Urothelium cell line (cell line): ENCODE measurements at places on chromosomes 12 and 14.

DNA sequence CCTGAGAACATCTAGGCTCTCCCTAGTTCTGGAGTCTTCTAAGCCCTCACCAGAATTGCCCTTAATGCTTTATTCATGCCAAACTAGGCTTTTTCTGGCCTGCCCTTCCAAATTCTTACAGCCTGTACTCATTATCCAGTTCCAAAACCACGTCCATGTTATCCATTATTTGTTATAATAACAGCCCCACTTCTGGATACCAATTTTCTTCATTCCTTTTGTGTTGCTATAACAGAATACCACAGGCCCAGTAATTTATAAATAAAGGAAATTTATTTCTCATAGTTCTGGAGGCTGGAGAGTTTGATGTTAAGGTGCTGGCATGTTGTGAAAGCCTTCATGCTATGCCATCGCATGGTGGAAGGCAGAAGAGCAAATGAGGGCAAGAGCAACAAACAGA is 68.0 kb upstream of the AMIGO2 start:
- DNase-seq = no peak

GRCh38 chr12:15050659-15051058 is 77.8 kb downstream of the PDE6H start:
- DNase-seq = peak; percentile 22

DNA sequence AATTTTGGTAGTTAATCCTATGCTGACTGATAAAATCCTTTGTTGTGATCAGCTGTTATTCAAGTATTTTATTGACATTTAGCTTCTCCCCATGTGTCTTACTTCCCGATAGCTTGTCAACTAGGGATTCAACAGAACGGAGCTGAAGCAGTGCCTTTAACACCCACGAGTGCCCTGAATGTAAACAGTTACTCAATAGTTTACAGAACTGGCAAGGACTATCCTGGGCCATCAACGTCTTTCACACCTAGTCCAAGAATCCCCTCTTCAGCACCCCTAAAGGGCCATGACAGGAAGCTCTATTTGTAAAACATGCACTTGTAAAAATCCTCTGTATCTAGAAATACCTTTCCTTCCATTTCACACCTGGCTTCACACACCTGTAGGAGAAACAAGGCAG is 45.3 kb downstream of the SETD3 start:
- no peak for DNase-seq

- DNase-seq = no peak
Observed at GRCh38 chr12:94128280-94128679, 20.1 kb upstream of the PLXNC1 start.

- no peak for DNase-seq
Observed at GRCh38 chr12:72209086-72209485, 63.1 kb upstream of the TRHDE start.

DNA sequence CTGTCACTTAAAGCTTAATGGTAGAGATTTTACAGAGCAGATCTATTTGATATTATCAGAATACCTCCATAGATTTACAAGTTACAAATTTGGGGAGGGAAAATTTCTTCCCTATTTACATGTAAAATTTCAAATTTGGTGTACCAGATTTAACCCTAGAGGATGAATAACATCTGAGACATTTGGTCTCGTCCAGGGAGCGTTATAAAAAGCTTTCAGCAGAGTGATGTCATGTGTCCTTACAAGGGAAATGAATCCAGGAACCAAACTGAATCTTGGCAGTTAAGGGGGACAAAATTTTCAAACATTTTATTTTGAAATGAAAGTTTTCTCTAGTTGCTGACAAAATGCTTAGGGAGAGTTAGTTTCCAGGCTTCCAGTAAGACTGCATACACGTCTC is 4.5 kb upstream of the CDK17 start:
- no peak for DNase-seq

DNA sequence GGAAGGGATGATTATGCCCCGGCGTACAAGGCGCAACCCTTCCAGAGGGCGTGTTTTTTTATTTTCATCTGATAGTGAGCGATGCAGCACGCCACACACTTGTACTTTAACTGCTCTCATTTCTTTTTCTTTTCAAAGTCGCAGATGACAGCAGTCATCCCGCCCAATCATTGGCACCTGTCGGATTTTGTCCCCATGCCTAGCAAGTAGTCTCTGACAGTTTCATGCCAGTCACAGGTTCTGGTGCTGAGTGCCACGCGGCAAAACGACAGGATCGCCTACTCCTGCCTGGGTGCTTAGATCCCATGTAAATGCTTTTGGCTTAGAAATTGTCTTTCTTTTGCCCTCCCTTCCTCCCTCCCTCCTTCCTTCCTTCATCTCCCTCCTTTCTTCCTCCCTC is 117.7 kb downstream of the GLT1D1 start:
- DNase-seq = no peak

DNA sequence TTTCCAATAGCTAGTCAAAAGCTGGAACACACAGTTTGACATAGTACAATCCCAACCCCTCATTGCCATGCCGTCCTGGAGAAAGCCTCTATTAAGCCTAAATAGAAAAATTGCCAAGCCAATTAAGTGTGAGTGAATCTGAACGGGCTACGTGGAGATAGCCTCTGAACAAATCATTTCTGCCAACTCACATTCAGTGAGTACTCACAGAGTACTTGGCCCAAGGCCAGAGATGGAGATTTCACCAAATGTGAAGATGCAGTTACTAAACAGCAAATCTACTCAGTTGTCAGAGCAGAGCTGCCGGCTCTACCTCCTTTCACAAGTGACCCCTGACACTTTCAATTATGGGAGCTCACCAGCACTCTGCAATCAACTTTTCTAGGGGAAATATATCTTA is 350.0 kb downstream of the GALC start:
- DNase-seq = no peak

- DNase-seq = no peak
Observed at GRCh38 chr14:64566651-64567122, 16.9 kb downstream of the PPP1R36 start.

GRCh38 chr12:42730291-42730690 is 140.7 kb upstream of the PRICKLE1 start:
- no peak for DNase-seq

DNA sequence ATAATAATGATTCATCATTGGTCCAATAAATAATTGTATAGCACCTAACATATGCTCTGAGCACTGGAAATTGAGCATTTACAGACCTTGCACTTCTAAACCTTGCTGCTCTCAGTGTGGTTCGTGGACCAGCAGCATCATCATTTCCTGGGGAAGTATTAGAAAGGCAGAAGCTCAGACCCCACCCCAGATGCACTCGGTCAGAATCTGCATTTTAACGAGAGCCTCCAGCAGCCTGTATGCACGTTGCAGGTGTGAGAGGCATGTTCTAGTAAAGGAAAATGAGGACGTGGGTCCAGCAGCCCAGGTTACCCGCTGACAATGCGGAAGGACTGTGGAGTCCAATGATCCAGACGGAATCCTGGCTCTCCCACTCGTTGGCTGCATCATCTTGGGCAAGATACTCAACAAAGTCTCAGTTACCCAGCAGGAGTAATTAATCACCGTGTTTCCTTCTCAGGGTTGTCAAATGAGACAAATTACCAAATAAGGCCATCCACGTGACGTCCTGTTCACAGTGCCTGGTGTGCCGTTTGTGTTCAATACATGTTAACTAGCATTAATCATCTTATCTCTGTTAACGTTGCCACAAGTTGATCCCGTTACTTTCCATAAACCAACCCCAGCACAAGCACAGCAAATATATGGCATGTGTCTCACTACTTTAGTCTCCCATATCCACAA is 49.2 kb upstream of the CCND2 start:
- no peak for DNase-seq

DNA sequence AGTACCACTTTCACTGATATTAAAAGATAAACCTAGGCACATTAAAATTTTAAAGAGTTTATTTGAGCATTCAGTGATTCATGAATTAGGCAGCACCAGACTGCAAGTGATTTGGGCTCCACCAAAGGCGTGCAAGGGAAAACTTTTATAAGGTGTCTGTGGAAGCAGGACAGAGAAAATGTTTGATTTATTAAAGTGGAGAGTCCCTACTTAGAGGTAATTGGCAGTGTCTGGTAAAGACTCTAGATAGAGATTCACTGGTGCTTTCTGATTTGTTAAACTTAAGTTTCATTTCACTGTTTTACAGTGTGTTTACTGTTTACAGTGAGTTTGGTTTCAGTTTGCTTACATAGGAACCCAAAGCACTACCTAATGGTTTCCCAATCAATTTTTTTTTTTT is 72.8 kb downstream of the ANKS1B start:
- DNase-seq = no peak

- DNase-seq = no peak
Observed at GRCh38 chr12:102966200-102966863, 8.9 kb downstream of the ASCL1 start.

DNA sequence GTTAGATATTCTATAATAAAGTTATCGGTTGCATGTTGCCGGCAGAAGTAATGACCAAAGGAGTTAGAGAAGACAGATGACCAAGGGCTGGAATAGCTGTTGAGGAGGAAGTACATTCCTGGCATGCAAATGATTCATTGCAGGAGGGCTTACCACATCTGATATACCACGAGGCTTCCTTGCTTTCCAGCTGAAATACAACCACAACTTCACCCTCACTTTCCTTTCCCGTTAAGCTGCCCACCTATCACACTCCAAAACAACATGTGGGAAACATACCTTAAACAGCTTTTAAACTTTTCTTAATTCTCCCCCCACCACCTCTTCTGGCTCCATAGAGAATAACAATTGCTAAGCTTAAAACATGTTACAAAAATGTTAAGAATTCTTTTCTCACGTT is 594.1 kb downstream of the NRXN3 start:
- DNase-seq = peak; percentile 57

GRCh38 chr12:54657105-54657607 is 9.0 kb upstream of the DCD start:
- no peak for DNase-seq

DNA sequence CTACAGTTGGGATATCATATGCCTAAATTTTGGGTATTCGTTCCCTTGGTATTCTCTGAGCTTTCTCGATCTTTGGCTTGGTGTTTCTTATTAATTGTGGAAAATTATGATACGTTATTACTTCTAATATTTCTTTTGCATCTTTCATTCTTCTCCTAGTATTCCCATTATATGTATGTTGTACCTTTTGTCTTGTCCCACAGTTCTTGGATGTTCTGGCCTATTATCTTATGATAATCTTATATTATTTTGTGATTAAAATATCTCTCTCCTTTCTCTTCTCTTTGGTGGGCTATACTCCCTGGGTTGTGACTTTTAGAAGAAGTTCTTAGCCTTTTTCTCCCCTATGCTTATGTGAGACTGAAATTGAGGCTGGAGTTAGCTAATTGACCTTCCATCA is 25.2 kb downstream of the PTCSC3 start:
- no peak for DNase-seq

DNA sequence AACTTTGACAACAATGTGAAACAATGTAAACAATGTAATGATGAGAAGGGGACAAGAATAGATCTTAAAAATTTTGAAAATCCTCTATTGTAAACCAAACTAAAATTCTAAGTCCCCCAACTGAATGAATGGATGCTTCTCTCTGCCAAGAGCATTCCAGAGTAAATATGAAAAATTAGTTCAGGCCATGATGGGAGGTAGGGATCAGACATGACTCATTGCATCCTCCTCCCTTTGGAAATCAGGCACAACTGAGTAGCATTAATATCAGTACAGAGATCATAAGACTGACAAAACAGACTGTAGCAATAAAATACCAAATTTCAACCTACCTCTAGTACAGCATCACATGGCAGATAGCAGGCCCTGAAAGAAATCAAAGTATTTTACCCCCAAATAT is 559.9 kb downstream of the C12orf50 start:
- DNase-seq = no peak

DNA sequence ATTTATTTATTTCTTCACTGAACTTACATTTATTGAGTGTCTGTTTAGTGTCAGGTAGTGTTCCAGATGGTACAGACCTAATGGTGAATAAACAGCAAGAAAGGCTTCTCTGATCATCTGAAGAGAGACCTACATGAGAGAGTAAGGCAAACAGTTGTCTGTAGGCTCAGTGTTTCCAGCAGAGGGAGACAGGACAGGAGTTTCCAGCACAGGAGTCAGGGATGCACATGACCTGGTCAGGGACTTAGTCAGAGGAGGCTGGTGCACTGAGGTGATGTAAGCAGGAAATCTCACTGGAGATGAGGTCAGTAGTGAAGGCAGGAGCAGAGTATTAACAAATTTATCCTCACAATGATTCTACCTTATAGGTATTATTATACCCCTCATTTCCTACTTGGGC is 233.2 kb downstream of the MDGA2 start:
- peak; percentile 78 for DNase-seq

DNA sequence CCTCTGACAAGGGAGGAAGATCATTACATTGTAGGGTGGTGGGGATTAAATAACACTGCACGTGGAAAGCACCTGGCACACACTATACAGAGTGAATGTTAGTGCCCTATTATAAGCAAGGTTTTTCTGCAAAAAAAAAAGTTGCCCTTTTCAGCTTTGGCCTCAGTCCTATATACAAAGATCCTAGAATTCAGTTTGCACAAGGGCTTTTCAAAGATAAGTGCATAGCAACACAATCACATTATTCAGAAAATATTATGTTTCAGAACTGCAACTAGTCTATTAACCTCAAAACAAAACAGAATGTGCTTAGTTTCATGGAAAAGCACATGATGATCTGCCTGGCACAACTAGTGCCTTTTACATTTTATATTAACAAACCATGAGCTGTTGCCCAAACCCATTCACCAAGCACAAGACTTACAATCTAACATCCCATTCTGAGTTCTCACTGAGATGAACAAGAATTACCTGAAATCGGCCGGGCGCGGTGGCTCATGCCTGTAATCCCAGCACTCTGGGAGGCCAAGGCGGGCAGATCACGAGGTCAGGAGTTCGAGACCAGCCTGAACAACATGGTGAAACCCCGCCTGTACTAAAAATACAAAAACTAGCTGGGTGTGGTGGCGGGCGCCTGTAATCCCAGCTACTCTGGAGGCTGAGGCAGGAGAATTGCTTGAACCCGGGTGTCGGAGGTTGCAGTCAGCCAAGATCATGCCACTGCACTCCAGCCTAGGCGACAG is 1.8 kb downstream of the TM7SF3 start:
- DNase-seq = no peak

GRCh38 chr14:95699412-95699811 is 13.2 kb downstream of the TCL1B start:
- DNase-seq = no peak

DNA sequence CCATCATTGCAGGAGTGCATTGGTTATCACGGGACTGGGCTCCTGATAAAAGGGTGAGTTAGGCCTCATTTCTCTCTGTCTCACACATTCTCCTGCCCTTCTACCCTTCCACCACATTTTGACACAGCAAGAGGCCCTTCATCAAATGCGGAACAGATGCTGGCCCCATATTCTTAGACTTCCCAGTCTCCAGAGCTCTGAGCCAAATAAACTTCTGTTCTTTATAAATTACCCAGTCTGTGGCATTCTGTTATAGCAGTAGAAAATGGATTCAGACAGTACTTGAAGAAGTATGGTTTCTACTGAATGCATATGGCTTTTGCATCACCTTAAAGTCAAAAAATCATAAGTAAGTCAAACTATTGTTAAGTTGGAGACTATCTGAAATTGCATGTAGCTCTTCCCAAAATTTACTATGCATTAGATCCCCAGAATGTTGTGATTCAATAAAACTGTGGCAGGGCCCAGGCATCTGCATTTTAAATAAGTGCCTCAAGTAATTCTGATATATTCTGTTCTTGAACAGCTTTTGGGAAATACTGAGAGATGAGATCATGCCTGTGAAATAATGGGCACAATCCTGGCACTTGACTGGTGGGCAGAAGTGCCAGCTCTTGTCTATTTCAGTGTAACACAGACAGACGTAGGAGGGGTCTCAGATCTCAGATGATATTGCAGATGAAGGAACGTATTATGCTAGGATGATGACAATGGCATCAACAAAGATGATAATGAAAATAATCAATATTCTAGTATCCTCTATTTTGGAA is 68.2 kb downstream of the E2F7 start:
- no peak for DNase-seq
